Activated CD4-positive, alpha-beta T cell treated with anti-CD3 and anti-CD28 coated beads, Interleukin-2, amount 10 ng/mL, durations not matched to agents 24 days and 14 days (primary cell): ENCODE measurements at places on chromosomes 3 and 15. TPM values are rescaled to one million over a fixed set of nuclear protein-coding genes. Genes with fewer than 3 reads are reported as not detected.

DNA sequence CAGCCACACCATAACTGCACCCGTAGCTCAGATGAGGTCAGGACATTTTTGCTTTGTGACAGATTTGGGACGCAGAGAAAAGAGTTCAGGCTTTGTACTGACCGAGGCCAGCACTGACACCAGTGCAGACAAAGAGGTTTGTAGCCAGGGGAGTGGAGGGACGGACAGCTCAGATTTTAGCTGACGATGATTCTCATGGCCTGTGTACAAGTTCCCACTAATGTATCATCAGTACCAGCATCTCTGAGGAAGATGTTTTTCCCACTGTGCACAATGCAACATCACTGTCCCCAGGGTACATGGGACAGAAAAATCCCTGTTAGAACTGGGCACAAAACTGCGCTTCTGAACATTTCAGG is 112.7 kb downstream of the SLCO3A1 start:
- H3K4me3 ChIP-seq = no peak overlapping the region
- H3K27ac ChIP-seq = no peak overlapping the region
- no peaks in the 10 kb centered on the region for H3K36me3 ChIP-seq
- peaks cover 8% of the 10 kb centered on the region for H3K4me1 ChIP-seq

COLQ gene
- 1.7 TPM in 2 replicates for total RNA-seq

DNAJC13 gene
- total RNA-seq = 33.6 and 34.0 TPM in 2 replicates

- H3K4me1 ChIP-seq = peaks cover 28% of the 10 kb centered on the region
- H3K27me3 ChIP-seq = peaks cover 10% of the 10 kb centered on the region
- no peak overlapping the region for H3K27ac ChIP-seq
- no peaks in the 10 kb centered on the region for H3K36me3 ChIP-seq
These were observed 23.7 kb upstream of the TPRG1 start for GRCh38 chr3:189148081-189148507.
